ENCODE measurements at places on chromosomes 4 and X.

- DNase-seq: no peak
Measured at GRCh38 chr4:169154121-169154520, 116.6 kb downstream of the SH3RF1 start.

- DNase-seq: no peak
Measured at GRCh38 chrX:69062493-69062892, 102.8 kb downstream of the PJA1 start.

DNA sequence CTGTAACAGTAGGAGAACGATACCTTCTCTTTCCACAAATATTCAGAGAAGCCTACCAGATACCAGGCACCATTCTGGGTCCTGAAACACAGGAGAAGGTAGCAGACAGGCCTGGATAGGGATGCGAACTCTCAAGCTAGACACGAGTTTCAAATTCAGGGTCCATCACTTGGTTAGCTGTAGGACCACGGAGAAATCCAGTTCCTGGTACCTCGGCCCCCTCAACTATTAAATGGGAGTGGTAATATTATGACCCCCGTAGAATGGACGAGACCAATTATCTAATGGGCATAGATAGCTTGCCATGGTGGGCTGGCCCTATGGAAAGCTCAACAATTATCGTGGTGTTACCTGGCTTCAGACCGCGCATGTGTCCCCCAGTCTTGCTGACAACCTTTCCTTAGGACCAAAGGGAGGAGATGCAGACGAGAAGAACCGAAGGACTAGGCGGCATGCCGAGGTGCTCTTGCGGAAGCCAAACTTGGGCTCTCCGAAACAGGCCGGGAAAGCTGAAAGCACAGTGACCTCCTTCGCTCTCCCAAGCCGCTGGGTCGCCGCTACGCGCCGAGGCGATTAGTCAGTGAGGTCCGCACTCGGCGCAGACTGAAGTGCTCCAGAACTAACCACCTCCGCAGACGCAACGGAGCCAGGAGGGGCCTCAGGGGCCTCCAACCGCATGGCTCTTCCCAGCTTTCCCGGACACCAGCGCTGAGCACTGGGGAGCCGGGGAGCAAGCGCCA, 19.6 kb downstream of the NKX3-2 start:
- DNase-seq: no peak

DNA sequence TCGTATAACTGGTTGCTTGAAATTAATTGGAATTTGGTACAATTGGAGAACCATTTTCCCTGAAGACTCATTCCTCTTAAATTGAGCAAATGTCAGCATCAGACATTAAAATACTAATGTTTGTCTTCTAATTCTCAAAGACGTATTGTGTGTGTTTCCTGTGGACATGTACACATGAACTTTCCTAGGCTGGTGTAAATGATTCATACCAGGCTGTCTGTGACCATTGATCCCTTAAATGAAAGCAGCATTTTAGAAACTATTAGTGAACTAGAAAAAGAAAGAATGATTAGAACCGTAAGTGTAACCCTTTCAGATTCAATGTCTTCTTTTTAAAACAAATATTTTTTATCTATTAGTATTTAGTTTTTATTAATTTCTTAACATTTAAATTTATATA, 332.9 kb downstream of the PPP3CA start:
- DNase-seq: no peak

GRCh38 chr4:162952232-162952631, 214.5 kb downstream of the NAF1 start:
- no peak for DNase-seq

- DNase-seq: no peak
Measured at GRCh38 chr4:8255698-8256441, 13.7 kb upstream of the HTRA3 start.

DNA sequence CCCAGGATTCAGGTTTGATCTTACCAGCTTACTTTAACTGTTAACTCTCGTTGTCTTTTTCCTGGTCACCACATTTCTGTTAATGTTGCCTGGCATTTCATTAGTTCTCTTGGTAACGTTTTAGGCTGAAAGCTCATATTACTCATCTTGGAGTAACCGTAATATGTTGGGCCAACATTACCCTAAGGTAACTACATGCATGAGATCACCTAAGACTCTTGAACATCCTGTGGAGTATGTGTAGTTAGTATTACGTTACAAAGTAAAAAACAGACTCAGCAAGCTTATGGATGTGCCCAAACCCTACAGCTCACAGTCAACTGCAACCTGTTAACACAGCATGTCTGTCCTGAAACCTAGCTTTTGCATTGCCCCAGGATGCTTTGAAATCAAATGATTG, 203.3 kb upstream of the HS3ST1 start:
- peak; percentile 22 for DNase-seq

GRCh38 chr4:130814896-130815295, 1718.9 kb downstream of the C4orf33 start:
- no peak for DNase-seq

DNA sequence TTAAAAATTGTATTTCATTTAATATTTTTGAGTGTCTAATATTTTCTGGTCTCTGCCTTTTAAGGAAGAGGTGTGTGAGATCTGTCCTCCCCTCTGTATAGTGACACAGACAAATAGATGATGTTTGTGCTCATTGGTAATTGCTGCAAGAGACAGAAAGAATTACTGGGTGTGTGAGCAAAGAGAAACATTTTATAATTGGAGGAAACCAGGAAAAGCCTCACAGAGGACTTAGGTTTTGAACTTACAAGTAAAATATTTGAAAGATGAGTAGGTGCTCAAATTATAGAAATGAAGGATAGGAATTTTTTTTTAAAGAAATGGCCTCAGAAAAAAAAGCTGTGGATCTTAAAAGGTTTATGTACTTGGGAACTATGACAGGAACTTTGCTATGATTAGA, 149.8 kb downstream of the SPCS3 start:
- DNase-seq: no peak

DNA sequence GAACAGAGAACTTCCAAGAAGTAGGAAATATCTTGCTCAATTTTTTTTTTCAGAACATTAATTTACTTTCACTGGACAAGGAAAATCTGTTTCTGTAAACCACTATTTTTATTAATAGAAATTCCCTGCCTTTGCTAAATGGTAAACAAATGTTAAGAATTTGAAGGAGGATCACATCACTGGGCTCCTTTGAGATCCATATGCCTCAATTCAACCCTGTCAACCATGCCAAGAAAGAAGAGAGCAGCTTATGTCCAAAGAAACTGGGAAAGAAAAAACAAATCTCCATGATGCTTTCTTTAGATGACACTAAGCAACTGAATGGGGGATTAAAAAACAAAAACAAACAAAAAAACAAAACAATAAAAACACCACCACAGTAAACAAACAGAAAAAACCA, 47.7 kb downstream of the LNX1 start:
- DNase-seq: no peak

- DNase-seq: no peak
Measured at GRCh38 chrX:100296183-100296753, 113.8 kb downstream of the PCDH19 start.

- DNase-seq: no peak
Measured at GRCh38 chr4:124266721-124267120, 445.8 kb downstream of the ANKRD50 start.

DNA sequence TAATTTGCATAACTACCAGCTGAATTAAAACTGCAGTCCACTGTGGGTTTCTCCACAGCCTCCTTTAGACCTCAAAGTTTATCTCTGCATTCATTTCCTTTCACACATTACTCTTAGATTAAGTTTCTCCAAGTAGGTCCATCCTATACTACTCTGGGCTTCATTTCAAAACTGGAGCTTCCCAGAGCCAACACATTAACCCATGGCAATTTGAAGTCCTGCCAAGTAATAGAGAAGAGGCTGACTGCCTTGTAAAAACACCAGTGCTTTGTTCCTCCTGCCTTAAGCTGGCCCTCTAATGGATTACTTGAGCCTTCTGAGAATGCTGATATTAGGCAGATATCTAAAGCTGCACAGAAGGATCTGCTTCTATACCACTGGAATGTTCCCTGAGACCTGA, 997.2 kb upstream of the SLIT2 start:
- DNase-seq: no peak

- no peak for DNase-seq
Measured at GRCh38 chr4:185265942-185266341, 56.5 kb downstream of the SNX25 start.

GRCh38 chrX:131779741-131780140, 235.9 kb downstream of the OR13H1 start:
- no peak for DNase-seq

DNA sequence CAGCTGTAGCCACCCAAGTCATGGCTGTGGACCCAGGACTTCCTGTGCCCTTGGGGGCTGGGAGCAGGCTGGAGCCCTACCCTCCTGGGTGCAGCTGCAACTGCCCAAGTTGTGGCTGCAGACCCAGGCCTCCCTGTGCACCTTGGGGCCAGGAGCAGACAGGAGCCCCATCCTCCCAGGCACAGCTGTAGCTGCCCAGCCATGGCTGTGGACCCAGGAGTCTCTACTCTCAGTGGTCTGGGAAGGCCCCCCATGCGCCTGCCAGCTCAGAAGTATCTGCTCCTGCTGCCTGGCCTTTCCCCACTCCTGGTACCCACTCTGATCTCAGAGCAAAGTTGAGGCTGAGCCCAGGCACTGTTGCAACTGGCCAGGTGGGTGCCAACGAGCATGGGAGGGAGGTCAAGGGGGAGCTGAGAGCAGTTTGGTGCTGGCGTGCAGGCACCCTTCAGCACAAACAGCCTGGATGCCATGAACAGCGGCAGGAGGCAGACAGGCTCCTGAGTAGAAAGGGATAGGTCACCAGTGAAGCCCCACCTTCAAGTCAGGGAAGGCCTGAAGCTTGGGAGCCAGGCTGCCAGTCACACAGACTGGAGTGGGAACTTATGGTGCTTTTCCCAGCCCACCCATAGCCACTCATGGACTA, 21.5 kb downstream of the PRRG1 start:
- no peak for DNase-seq

DNA sequence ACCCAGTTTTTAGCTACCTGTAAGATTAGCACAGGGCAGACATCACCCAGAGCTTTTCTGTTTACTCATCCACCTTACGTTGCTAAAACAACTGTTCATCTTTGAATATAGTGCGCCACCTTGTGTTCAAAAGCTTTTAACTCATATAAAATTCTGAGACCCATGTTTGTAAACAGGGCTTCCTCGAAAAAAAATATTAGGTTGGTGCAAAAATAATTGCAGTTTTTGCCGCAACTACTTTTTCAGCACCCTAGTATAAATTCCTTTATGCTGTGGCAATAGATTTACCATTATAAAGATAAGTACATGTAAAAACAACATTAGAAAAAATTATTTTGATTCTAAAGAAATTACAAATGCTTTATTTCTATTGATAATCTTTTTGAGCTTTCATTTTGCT, 147.9 kb downstream of the LRBA start:
- DNase-seq: peak; percentile 57

DNA sequence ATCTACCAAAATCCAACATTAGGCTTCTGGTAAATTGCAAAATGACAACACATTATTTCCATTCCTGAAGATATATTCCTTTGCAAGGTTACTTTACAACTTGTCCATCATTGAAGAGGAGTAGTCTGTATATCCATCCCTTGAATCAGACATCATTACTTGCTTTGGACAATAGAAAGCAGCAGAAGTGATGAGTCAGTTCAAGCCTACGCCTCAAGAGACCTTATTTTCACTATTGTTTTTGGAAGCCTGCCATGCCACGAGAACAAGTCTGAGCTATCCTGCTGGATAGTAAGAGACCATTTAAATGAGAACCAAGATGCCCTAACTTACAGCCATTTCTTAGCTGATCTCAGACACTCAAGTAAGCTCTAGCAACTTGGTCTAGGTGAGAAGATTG, 246.0 kb upstream of the HHIP start:
- no peak for DNase-seq

DNA sequence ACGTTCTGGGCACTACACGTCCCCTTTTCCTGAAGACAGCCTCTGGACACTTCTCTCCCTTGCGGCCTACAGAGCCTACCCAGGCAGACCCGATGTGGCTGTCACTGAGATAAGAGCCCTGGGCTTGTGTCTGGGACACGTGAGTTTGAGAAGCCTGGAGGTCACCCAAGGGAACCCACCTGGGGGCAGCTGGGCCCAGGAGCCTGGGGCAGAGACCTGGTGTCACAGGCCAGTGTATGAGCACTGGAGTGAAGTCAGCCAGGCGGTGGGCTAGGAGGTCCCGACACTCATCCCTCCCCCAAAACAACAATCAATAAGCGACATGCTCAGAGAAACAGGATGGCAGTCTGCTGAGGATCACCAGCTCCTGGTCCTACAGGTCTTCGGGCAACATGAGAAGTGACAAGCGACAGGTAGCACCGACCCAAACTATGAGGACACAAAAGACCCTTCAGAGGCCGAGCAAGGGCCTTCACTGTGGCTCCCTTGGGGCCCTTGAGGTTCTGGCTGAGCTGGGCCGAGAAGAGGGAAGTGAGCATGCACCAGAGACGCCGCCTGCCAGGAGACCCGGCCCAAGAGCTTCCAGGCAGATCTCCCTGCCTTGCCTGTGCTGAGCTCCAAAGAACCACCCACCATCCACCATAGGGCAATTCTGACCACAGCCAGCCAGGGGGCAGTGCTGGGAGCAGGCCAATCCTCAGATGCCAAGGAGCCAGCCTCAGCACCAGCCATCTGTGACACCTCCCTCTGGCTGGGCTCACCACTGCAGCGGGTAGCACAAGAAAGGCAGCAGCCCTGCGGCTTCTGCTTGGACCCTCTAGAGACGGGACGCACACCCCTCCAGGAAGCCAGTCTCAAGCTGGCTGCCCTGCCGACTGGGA, 11.0 kb upstream of the DUSP9 start:
- DNase-seq: no peak

- no peak for DNase-seq
Measured at GRCh38 chr4:183374950-183375555, 52.8 kb upstream of the CLDN24 start.

GRCh38 chr4:53943345-53944085, 120.9 kb downstream of the CHIC2 start:
- no peak for DNase-seq

- no peak for DNase-seq
Measured at GRCh38 chr4:7104366-7105031, 36.6 kb upstream of the GRPEL1 start.

GRCh38 chrX:47160781-47161180, 15.8 kb downstream of the RBM10 start:
- DNase-seq: no peak

GRCh38 chrX:29826742-29827141, 388.6 kb upstream of the MAGEB2 start:
- no peak for DNase-seq

DNA sequence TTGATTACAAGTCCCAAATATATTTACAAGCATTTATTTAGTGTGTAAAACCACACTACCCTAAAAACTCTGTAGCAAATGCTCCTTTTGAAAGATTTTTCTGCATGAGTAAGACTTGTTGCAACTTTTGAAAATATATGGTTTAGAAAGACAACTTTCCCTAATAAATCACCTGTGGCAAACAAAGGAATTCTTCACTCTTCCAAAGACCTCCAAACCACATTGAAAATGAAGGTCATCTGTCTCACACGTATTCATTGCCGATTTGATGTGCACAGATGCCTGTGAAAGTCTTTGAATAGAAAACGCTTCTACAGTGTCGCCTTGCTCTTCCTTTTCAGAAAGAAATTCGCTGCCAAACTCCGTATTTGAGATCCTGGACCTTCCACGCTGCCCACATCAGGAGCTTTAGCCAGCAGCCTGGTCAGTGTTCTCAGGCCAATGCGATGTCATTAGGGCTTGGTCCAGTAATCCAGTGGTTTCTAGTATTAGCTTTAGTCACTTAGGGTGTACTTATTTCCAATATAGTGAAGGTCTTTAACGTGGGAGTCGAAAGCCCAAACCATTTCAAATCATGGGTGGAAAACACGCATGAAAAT, 22.2 kb downstream of the SPINK2 start:
- DNase-seq: no peak

GRCh38 chr4:4860600-4861389, 1.3 kb downstream of the MSX1 start:
- no peak for DNase-seq

- no peak for DNase-seq
Measured at GRCh38 chr4:89537281-89537680, 229.7 kb upstream of the GPRIN3 start.
